ENCODE measurements at places on chromosomes 1 and 21.

- DNase-seq = no peak
Observed at GRCh38 chr21:45161038-45161945, 86.9 kb downstream of the ADARB1 start.

GRCh38 chr21:36887963-36888362 is 78.5 kb downstream of the HLCS start:
- DNase-seq = no peak

- no peak for DNase-seq
Observed at GRCh38 chr1:109527846-109528695, 11.6 kb upstream of the GPR61 start.

GRCh38 chr1:56916630-56917029 is 49.2 kb downstream of the C8B start:
- no peak for DNase-seq

GRCh38 chr1:12296623-12297022 is 66.8 kb downstream of the VPS13D start:
- DNase-seq = no peak

- DNase-seq = no peak
Observed at GRCh38 chr1:89754518-89754917, 66.3 kb upstream of the LRRC8D start.

GRCh38 chr1:247077213-247077612 is 1.4 kb downstream of the ZNF670 start:
- no peak for DNase-seq

DNA sequence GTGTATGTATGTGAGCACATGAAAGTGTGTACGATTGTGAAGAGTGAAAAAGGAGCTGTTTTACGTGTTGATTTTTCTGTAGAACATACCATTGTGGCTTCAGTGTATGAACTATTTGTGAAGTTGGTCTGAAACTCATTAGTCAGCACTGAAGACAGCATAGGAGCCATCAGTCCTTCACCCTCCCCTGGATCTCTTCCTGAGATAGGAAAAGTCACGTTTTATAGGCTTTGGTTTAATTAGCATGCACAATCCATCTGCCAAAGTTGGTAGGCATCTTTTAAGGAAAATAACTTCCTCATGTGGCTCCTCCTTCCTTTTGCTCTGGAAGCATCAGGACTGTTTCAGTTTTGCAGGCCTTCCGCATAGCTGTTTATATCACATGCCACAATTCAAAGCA is 1.4 kb upstream of the RABIF start:
- no peak for DNase-seq

- no peak for DNase-seq
Observed at GRCh38 chr1:221643404-221644144, 98.3 kb downstream of the DUSP10 start.

DNA sequence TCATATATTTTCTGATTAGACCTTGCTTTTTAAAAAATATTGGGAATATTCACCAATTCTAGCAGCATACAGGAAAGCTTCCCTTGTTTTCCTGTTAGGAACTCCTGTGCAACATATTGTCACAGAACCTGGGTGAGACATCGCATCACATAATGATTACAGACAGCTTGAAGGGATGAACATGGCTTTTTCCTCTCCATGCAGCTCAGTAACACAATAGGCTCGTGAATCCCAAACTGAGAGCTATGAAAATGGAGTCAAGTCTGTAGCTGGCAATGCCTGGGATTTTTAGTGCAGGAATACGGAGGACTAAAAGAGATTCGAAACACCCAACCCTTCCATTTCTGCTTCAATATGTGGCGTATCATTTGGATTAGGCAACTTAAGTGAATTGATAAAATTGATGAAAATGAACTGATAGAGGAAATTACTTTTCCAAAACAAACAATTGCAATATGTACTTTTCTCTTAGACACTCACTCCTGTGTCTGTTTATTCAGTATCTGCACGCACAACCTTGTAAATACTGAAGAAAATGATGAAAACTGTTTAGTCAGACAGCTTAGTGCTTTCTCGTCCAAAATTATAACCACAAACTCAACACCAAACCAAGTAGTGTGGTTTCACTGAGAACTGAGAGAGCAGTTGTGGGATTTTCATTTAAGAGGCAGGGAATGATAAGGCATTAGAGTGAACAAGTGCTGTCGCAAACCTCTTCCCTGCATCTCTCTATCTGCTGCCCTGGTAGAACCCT is 250.4 kb downstream of the PTBP2 start:
- no peak for DNase-seq

GRCh38 chr21:40829791-40830190 is 17.2 kb downstream of the DSCAM start:
- DNase-seq = no peak

- DNase-seq = no peak
Observed at GRCh38 chr1:61013189-61013945, 69.0 kb upstream of the NFIA start.

DNA sequence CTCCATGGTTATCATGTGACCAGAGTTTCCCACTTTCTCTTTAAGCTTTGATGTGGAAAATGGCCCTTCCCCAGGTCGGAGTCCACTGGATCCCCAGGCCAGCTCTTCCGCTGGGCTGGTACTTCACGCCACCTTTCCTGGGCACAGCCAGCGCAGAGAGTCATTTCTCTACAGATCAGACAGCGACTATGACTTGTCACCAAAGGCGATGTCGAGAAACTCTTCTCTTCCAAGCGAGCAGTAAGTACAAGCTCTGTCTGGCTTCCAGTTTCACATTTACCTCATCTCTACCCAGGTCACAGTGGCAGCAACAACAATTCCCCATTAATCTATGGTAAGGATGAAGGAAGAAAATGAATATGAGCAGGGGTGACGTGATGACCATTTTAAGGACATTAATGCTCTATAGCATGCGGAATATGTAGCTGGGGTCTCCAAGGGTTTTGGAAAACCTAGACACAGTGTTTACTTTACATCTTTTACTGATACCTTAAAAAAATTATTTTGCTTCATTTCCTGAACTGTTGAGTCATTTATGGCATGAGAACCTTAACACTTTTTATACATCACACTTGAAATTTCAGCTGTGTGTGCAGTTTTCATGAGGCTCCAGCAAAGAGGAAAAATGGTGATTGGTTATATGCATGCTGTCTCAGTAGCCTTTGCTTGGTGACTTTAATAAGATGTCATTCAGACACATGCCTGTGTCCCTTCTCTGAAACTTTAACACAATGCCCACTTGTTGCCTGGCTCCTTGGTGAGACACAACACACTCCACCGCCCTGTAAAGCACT is 286.3 kb upstream of the SGIP1 start:
- DNase-seq = no peak

- no peak for DNase-seq
Observed at GRCh38 chr1:208089149-208089548, 155.0 kb downstream of the PLXNA2 start.

- no peak for DNase-seq
Observed at GRCh38 chr1:197955486-197956394, 38.6 kb downstream of the LHX9 start.

DNA sequence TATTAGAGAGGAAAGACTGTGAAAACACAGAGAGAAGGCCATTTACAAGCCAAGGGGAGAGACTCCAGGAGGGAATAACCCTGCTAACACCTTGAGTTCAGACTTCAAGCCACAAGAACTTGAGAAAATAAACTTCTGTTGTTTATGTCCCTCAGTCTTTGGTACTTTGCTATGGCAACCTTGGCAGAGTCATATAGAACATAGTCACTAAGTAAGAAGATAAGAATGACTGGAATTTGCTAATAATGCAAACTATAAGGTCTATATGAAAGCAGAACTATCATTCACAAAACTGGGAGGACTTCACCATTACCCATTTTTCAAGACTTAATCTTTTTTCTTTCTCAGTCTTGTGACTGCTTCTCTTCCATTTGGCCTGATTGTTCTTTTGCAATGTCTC is 767.3 kb upstream of the ADAMTS5 start:
- no peak for DNase-seq

GRCh38 chr1:200302921-200303290 is 106.9 kb downstream of the ZNF281 start:
- DNase-seq = no peak

- no peak for DNase-seq
Observed at GRCh38 chr1:197183195-197183748, 36.8 kb upstream of the ASPM start.
